NCI-H82 (cell line): ENCODE measurements at places on chromosomes 1 and 21.

- no peak for DNase-seq
Measured at GRCh38 chr1:47906009-47906432, 91.2 kb downstream of the TRABD2B start.

- peak; percentile 27 for DNase-seq
Measured at GRCh38 chr1:27789540-27790041, 16.6 kb downstream of the STX12 start.

- no peak for DNase-seq
Measured at GRCh38 chr1:36603461-36603860, 120.7 kb upstream of the CSF3R start.

GRCh38 chr1:114976891-114977290 lies 52.7 kb upstream of the TSHB start:
- no peak for DNase-seq

DNA sequence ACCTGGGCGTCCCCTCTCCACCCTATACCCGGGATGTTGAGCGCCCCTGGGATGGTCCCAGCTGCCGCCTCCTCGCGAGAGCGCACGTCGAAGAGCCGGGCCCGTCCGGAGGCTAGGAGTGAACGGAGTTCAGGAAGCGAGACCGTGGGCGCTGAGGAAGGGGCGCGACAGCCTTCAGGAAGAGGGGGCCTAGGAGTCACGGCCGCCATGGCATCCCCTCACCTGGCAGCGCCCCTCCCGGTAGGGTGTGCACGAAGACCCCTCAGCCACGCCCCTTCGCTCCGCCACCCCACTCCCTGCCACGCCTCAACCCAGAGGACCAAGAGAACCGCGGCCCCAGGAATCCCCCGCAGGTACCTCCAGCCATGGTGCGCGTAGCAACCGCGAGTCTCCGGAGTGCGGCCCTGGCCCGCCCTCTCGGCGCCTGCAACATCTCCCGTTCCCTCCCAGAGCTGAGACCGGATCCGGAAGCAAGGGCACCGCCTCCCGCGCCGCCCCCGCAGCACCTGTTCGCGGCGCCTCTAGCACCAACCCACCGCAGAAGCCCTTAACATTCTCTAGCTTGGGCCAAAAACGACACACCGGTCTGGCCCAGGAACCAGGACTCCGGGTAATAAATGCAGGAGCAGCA lies at the start of gene TSTD1:
TSS of gene TSTD1 (minus strand) at position 442 of the 631 bp plus-strand sequence. CDS start at position 367, 75 bp downstream.
- DNase-seq: peak; percentile 80

DNA sequence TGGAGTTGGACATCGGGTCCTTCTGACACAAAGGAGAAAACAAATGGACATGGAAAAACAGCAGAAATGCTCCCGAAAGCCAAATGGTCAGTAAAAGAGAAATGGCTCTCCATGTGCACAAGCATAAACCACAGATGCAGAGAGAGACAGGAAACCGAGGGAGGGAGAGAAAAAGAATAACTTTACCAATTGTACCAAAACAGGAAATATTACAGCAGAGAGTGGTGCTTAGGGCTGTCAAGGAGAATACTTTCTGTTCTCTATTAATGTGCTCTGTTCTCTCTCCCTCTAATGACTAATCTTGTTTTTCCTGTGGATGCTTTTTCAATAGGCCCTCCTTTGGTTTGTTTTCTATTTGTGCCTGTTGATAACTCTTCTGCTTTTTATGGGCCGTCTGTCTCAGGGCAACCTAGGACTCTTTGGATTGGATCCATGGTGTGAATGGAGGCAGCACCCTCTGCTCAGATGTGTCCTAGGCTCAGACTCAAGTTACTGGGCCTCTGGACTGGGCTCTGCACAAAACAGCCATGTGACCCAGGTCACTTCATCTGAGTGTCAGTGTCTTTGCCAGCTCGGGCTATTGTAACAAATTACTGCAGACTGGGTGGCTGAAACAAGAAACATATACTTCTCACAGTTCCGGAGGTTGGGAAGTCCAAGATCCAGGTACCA lies 663.0 kb downstream of the NPHP4 start:
- no peak for DNase-seq

GRCh38 chr1:38615680-38616079 lies 243.9 kb downstream of the RRAGC start:
- DNase-seq: no peak

DNA sequence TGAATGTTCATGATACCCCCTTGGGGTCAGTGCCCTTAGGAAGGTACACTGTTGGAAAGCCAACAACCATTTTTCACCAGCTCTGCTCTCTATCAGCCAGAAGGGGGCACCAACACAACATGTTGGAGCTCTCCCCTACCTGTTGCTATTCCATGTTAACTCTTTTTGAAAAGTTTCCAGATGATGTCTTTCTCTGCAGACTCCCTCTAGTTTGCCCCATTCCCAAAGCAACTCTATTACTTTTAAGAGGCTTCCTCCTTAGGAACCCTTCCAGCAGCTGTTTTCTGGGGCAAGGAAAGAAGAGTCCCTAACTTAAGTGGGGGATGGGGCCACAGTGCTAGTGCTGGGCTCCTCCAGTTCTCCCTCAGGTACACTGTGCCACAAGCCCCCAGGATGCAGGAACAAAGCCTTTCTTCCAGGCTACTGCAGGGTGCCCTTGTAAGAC lies 22.9 kb upstream of the NDC1 start:
- DNase-seq: peak; percentile 88

DNA sequence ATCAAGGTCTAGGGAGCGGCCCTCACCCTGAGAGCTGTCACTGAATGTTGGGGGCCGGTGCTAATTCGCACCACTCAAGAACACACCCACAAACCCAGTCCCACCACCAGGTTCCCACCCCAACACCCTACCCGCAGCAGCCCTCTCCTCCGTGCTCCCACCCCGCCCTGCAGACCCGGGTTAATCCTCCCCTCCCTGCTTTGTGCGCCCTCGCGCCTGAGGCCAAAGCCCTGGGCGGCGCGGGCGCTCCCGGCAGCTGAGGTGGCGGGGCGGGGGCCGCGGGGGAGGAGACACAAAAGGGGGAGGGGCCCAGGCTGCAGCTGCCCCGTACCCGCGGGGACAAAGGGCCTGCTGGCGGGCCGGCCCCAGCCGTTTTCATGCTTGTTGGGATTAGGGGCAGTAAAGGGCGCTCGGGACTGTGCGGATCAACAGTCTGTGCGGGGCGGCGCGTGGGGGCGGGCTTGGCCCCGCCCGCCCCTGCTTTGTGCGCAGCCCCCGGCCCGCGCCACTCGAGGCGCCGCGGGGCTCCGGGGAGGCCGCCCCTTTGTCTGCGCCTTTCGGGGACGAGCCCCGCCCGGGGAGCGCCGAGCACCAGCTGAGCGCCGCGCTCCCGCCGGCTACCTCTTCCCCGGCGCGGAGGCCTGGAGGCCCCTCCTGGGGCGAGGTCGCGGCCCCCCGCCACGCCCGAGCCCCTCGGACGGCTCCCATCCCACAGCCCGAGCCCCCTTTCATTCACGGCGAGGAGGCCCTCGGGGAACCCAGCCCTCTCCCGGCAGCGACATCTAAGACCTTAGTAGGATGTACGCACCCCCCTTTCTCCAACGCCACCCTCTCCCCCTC lies 10.9 kb downstream of the C1orf216 start:
- DNase-seq: peak; percentile 95

DNA sequence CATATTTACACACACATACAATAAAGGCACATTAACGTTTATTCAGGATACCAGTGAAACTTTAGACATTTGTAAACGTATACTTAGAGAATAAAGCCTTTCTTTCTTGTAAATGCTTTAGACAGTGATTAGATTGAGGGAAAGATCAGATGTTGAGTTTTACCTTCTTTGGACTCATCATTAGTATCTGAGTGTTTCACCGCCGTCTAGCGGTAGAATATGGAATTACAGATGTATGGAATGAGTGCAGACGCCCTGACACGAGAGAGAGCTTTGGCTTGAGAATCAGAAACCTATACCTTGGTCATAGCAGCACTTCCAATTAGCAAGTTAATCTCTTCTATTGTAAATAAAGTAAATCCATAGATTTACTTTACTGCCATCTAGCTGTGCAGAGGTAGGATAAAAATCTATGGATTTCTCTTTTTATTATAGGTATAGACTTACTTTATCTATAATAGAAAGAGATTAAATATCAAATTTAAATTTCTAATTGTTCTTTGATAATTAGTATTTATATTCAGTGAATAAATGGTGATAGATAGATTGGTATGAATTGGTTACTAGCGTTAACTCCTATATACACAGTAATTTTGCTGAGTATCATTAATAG lies 12.6 kb downstream of the FLG2 start:
- peak; percentile 86 for DNase-seq

DNA sequence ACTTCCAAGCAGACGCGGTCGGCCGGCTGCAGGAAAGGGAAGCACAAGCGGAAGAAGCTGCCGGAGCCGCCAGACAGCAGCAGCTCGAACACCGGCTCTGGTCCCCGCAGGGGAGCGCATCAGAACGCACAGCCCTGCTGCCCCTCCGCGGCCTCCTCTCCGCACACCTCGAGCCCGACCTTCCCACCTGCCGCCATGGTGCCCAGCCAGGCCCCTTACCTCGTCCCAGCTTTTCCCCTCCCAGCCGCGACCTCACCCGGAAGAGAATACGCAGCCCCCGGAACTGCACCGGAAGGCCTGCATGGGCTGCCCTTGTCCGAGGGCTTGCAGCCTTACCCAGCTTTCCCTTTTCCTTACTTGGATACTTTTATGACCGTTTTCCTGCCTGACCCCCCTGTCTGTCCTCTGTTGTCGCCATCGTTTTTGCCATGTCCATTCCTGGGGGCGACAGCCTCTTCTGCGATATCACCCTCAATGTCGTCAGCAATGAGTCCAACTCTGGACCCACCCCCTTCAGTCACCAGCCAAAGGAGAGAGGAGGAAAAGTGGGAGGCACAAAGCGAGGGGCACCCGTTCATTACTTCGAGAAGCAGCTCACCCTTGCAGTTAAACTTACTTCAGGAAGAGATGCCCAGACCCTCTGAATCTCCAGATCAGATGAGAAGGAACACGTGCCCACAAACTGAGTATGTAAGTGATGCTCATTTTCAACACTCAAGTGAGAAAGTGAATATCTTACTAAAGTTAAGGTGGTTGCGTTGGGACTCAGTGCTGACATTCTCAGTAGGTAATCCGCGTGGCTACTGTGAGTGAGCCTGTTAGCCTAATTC lies 25.5 kb downstream of the UTS2 start:
- DNase-seq: no peak

- peak; percentile 75 for DNase-seq
Measured at GRCh38 chr1:1079408-1080121, 5.5 kb upstream of the RNF223 start.

DNA sequence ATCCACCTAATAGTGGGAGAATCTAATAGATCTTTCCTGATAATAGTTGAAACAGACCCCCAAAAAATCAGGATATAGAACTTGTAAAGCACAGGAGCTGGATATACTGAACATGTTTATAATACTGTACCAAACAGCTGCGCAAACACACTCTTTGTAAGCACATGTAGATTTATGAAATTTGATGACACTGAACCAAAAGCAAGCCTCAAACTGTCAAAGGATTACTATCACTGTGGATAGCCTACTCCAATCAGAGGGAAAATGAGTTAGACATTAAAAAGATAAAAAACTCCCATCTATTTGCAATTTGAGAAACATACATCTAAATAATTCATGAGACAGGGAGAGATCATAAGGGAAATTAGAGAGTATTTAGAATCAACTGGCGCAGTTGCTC lies 26.1 kb downstream of the RCAN3 start:
- no peak for DNase-seq

DNA sequence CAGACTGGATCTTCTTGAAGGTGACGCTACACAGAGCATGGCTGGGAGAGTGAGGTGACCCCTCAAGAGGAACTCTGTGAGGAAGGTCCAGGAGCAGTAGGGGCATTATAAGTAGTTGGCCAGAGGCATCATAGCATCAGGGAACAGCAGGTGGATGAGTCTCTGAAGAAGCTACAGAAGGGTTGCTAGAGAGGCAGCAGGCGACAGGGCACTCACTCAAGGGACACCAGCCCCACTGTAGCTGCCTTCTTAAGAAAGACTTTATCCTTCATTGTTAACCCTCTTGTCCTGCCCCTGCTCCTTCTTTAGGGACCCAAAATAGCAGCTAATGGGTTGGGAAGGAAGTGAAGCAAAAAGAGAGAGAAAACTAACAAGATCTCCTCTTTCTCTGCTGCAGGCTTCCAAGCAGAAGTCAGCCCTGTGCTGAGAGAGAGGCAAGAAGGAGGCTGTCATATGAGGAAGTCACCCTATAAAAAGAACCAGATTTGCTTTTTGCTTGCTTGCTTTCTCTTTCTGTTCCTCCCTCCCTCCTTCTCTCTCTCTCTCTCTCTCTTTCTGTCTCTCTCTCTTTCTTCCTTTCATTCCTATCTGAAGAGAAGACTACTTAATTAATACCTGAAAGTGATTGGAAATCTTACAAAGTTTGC lies 7.7 kb upstream of the CD5L start:
- no peak for DNase-seq

GRCh38 chr1:27491748-27492700 lies 2.1 kb upstream of the WASF2 start:
- DNase-seq: no peak

GRCh38 chr1:197908716-197909220 lies 6.3 kb downstream of the C1orf53 start:
- DNase-seq: no peak

DNA sequence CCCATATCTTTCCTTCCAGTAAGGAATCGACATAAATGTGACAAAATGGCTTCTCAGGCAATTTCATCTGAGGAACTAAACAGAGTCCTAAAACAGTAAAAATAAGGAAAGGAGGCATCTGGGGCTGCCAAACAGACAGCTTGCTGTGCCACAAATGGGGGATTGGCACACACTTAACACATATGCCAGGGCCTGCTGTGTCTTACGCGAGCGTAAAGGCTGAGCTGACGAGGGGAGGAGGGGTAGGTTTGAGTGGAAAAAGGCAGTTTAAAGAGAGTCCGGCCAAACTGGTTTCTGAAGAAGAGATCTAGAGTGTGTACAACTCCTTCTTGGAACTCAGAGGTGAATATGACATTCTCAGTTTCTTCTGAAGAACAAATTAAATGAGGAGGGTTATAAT lies 244.1 kb upstream of the MAP1LC3C start:
- DNase-seq: no peak

DNA sequence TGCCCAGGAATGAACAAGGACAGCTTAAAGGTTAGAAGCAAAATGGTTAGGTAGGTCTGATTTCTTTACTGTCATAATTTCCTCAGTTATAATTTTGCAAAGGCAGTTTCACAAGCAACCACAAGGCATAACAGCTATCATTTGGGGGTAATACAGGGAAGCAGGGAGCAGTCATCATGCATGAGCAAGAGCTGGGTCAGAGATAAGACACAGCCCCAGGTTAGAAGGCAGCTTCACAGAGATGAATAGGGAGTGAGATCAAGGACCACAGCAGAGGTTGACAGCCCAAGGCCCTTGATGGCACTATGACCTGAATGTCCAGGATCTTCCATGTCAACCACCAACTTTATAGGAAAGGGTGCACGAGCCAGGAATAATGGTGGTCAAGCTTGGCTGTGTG lies 9.0 kb upstream of the CSRP1 start:
- DNase-seq: no peak

GRCh38 chr21:41482301-41482700 lies 25.7 kb downstream of the TMPRSS2 start:
- no peak for DNase-seq

DNA sequence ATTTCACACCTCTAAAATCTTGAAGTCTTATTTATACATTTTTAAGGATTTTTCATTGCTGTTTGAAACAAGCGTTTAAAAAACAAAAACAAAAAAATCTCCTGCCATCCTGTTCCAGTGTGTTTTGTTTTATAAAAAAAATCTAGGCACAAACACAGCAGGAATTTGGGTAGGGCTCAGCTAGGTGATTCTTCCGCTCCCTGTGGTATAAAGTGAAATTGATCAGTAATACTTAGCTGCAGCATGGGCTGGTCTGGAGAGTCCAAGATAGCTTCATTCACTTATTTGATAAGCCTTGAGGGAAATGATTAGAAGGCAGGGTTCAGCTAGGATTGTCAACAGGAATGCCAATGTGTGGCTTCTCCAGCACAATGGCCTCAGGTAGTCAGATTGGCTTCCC lies 25.7 kb downstream of the ATF3 start:
- DNase-seq: no peak
